ENCODE measurements at places on chromosomes 12 and 14.

GRCh38 chr14:74959596-74960180 is 4.3 kb upstream of the PGF start:
- DNase-seq = no peak

GRCh38 chr14:95489214-95490137 is 27.0 kb downstream of the SYNE3 start:
- no peak for DNase-seq

- DNase-seq = no peak
These were observed 312.9 kb downstream of the MED13L start for GRCh38 chr12:115964626-115965025.

- DNase-seq = no peak
These were observed 414 bp upstream of the ANKS1B start for GRCh38 chr12:99985129-99985570.

DNA sequence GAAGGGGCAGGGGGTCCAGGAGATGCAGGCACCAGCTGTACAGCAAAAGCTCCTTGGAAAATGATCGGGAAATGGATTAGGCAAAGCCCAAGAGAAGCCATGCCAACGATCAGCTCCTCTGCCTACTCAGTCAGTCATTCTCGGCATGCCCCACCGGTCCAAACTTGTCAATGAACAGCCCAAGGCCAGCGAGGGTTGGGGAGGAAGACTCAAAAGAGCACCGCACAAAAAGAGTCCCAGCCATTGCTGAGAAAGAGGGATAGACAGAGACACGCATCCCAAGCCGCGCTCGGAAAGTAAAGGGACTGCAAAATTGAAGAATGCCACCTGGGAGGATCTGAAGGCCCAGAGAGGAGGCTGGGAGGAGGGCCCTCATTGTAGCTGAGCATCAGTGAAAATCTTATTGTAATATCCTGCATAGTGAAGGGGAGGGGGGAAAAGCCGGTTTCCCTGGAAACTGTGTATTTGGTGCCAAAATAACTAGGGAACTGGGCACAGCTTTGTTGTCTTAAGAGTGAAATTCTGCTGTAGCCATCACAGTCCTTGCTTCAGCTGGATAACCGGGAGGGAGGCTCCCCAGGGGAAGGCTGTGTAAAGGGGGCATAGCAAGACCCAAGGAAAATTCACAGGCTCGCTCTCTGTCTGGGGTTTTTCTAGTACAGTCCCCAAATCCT is 4.7 kb downstream of the KDM2B start:
- no peak for DNase-seq

DNA sequence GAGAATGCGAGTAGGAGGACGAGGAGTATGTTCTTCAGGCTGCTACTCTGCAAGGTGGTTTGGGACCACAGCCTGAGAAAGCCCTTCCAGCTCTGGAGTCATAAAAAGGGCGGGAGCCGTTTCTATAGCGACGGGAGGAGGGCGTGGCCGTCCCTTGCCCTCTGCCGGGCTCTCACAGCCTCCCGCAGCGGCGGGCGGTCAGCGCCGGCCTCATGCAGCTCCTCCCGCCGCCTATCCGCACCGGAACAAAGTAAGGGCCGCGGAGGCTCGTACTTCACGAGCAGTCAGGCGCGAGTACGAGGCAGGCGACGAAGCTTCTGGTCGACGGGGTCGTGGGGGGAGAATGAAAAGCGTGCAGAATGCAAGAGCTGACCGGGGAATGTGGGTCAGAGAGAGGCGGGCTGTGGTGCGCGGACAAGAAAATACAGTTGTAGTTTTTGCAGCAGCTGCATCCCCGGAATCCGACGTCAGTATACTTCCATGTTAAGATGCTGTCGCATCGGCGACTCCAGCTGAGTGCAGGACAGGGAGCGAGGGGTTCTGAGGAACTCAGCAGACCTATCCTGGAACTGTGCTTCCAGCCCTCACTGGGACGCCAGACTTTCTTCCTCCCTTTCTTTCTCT is at the start of gene DYRK4:
Gene DYRK4, plus strand, starts transcription at position 175 of the 624 bp plus-strand sequence. Its CDS starts 38 bp downstream, at position 213.
- no peak for DNase-seq

- DNase-seq = peak; percentile 70
These were observed 41.5 kb downstream of the BCL11B start for GRCh38 chr14:99230208-99231151.

- DNase-seq = no peak
These were observed 26.8 kb upstream of the CKAP4 start for GRCh38 chr12:106274575-106275121.

DNA sequence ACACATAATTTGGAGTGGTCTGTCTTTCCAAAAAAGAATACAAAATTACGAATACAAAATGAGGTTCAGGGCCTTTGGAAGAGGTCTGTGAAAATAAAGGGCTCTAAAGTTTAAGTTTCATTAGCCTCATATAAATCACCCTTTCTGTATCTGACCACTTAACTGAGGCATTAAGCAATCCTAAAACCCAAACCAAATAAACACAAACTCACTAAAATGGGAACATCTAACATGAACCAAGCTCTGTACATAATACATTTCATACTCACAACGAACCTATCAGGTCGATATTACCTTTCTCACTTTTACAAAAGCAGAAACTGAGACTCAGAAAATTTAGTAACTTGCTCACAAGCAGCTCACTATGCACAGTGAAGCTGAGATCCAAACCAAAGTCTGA is 1.1 kb upstream of the CCDC196 start:
- DNase-seq = no peak

- no peak for DNase-seq
These were observed 8.4 kb upstream of the MLEC start for GRCh38 chr12:120678572-120678971.

- DNase-seq = no peak
These were observed 165.4 kb upstream of the PLEKHG7 start for GRCh38 chr12:92537290-92537960.

DNA sequence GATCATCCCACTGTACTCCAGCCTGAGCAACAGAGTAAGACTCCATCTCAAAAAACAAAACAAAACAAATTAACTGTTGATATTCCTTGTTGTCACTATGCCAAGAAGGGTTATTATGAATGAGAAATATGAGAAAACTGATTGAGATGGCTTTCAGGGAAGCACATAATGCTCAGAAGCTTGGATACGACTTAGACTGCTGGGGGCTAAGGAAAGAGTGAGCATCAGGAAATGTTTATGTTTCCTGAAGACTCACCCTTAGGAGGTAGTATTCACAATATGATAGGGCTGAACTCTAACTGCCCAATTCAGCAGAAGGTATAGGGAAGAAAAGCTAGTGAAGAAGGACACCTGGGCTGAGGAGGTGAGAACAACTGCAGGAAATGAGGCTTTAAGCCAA is 6.3 kb downstream of the STYK1 start:
- no peak for DNase-seq

- DNase-seq = no peak
These were observed 2.7 kb upstream of the PACS2 start for GRCh38 chr14:105311838-105312237.

DNA sequence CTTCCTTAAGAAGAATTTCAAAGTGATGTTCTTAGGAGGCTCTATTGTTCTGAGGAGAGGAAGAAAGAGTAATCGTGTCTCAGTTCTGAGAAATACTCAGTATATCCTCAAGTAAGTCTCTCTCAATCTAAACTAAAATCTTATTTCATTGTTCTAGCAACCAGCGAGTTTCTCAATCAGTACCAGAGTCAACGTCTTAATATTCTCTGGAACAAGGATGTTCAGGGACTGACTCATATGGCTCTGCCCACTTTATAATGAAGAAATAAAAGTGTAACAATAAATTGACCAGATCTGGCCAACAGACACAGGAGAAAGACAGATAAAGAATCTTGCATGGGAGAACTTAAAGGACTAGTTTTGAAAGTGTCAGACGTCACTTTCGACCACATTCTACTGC is 469.8 kb upstream of the FLRT2 start:
- no peak for DNase-seq

DNA sequence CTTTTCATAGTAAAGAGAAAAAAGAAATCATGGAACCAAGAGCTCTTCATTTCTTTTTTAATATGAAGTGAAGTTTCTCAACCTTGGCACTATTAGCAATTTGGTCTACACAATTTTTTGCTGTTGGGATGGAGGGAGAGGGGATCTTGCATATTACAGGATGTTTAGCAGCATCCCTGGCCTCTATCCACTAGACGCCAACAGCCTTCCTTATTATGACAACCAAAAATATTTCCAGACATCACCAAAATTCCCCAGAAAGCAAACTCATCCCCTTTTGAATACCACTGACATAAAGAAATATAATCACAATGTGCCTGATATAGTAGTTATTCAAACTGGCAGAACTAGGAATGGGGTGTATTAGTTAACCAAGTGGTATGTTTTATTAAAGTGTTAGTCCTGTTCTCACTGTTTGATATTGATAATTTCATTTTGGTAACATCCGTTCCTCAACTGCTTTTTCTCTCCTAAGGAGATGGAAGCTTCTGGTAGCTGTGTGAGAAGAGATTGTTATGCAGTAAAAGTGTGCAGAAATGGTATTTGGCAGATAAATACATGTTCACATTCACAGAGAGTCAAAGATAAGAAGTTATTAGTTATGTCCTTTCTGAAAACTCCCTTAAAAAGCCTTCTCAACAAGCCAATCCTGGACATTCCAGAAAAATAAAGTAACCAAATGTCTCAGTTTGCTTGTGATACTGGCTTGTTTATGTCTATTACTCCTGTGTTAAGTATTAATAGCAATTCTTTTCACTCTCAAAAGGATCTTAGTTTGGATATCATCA is 699.9 kb downstream of the C12orf50 start:
- no peak for DNase-seq
